ENCODE measurements at places on chromosomes 2 and 18.
A peak's percentile ranks its signal among the peaks of the same experiment; 100 is the strongest.

- DNase-seq = peak; percentile 61
Observed at GRCh38 chr2:64488050-64488974, 34.4 kb downstream of the LGALSL start.

GRCh38 chr18:54260396-54261072 lies 8.8 kb upstream of the POLI start:
- DNase-seq = no peak

- DNase-seq = no peak
Observed at GRCh38 chr18:3455090-3455635, 5.2 kb downstream of the TGIF1 start.

- peak; percentile 73 for DNase-seq
Observed at GRCh38 chr2:234290671-234291070, 206.2 kb downstream of the ARL4C start.

- no peak for DNase-seq
Observed at GRCh38 chr2:161010503-161011015, 149.7 kb upstream of the TANK start.

DNA sequence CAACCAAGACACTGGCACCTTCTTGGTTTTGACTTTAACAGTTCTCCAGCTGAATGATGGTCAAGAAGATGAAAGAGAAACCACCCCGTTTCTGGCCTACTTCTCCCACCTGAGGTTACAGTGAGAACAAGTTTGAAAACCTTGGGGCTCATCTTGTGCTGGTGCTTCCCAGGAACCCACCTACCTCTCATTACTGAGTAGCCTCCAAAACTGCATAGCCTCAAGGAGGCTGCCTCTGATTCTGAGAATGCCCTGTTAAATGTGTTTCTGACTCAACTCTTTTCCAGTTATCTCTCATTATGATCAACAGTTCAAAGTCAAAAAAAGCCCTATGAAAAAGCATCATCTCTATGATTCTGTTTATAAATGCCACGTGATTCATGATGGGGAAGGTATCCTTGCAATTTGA lies 121.9 kb downstream of the CACNB4 start:
- DNase-seq = no peak

DNA sequence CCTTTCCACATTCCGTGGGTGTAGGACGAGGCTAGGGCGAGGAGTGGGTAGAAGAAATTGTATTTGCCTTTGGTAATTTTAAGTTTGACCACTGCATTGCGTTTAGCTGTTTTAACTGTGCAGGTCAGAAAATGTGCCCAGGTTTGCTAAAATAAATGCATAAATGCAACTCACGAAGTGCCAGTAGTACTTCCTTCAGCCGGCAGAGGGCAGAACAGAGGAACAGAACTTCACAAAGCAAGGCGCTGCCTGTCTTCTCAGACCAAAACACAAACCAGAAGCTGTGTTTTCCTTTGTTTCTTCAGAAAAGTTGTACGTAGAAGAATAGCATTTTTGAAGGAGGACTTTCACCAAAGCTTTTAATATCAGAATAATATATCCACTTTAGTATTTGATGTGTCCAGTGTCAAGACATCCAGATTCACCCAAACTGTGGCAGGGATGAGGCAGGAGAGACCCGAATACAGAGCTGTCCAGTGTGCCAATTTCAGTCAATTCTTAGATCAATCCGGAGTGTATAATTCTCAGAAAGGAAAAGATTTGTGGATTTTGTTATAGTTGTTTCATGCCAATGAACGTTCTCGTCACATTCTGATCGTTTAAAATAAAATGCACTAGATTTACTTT lies 348.6 kb downstream of the DLGAP1 start:
- DNase-seq = peak; percentile 32

DNA sequence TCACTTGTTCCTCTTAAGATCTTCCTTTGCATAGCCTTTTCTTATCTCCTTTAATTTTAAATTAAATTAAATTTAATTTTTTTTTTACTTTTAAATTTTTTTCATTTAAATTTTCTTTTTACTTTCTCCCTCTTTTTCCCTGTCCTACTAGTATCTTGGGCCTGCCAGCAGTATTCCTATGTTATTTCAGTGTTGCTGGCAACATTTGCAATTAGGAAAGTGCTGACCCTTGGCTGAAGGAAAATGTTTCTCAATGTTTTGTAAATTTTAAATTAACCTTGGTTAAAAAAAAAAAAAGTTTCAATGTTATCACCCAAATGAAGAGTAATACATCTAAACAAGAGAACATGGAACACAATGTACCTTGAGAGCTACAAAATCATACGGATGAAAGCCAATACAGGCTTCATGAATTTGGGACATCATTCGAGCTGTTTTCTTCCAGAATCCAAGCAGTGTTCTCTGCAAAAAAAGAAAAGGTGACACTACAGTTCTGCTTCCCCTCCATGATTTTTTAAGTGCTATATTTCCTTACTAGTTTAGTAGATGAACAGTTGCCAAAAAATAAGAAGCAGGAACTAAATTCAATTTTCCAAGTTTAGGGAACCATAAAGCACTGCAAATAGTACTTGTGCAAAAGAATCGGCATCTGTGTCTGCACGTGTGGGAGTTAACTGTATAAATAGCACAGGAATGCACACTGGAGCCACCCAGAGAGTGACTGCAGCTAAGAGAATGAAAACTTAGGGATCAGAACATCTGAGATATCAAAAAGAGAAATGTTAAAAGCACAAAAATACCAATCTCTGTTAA lies 55.8 kb downstream of the ICA1L start:
- no peak for DNase-seq

DNA sequence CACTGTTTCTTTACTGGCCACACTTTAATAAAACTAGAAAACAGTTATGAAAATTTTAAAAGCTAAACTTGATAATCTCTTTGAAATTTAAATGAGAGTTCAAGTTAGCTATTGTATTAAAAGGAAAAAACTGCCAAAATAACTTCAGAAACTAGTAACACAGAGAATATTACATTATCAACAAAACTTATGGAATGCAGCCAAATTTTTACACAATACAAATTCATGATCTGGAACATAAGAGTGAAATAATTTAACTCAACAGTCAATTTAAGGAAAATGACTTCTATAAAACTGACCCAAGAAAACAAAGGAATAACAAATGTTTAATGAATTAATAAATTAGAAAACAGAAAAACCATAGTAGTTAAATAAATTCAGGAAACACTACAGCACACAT lies 65.0 kb downstream of the TCF4 start:
- DNase-seq = no peak

DNA sequence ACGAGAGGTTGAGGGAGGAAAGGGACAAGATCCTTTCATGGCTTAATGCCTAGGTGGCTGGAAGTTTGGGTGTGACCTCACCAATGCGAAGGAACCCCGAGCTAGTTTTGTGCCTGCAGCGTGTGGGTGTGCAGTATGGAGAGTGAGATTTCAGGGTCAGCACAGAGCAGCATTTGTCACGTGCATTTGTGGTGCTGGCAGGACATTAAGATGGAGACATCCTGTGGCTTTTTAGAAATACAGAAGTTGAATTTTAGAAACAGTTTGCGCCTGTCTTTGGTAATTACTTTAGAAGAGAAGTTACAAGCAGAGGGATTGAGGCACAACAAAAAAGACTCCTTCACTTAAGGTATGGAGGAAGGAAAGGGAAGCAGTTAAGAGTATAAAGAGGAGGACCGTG lies 258.2 kb upstream of the THUMPD2 start:
- peak; percentile 85 for DNase-seq

DNA sequence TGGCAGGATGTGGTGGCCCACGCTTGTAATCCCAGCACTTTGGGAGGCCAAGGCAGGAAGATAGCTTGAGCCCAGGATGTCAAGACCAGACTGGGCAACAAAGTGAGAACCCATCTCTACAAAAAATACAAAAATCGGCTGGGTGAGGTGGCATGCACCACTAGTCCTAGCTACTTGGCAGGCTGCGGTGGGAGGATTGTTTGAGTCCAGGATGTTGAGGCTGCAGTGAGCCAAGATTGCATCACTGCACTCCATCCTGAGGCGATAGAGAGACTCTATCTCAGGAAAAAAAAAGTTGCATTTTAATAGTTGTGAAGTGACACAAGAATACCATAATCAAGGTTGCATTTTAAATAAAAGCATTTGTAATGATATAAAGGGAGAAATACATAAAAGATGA lies 124.1 kb upstream of the SLC38A11 start:
- no peak for DNase-seq

GRCh38 chr18:68504441-68505177 lies 210.3 kb downstream of the TMX3 start:
- no peak for DNase-seq

DNA sequence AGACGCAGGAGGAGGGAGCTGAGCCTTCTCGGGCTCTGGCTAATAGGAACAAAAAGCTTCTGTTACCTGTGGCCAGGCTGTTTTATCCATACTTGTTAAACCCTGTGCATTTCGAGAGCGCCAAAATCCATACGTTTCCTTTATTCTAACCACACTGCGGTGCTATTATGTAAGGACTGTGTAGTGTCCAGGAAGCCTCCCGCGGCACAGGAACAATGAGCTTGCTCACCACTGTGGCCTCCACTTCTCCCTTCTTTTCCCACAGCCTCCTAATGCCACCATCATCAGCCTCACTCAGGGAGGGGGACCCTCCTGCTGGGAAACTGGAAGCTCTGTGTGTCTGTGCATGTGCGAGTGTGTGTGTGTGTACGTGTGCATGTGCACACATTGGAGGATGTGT lies 268.5 kb downstream of the HAUS1 start:
- no peak for DNase-seq

- no peak for DNase-seq
Observed at GRCh38 chr18:67199993-67200617, 316.4 kb downstream of the DSEL start.

GRCh38 chr2:19207452-19207851 lies 151.0 kb downstream of the OSR1 start:
- DNase-seq = no peak

GRCh38 chr2:74617122-74617521 lies 31.0 kb downstream of the M1AP start:
- no peak for DNase-seq

DNA sequence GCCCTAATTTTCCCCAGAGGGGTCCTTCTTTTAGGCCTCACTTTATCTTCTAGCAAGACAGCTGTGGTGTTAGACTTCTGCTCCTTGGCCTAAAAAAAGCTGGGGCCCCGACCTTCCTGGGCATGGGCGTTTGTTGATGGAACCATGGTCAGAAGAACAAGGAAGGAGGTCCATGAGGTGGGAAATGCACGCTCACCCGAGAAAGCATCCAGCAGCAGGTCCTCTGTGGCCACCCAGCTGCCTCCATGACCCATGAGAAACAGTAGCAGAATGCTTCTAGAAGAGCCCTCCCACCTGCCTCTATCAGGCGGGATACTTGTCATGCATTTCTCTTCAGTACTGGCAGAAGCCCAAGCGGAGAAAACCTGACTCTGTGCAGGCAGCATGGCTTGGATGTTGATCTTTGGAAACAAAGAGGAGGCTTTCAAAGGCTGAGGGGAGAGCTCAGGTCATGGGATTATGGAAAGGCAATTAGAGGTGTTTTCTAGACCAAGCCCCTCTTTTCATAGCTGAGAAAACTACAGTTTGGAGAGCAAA lies 249.1 kb downstream of the FAM210A start:
- no peak for DNase-seq

- DNase-seq = no peak
Observed at GRCh38 chr18:21680161-21680560, 24.4 kb downstream of the ABHD3 start.

- no peak for DNase-seq
Observed at GRCh38 chr18:40249390-40250080, 1705.5 kb upstream of the PIK3C3 start.

DNA sequence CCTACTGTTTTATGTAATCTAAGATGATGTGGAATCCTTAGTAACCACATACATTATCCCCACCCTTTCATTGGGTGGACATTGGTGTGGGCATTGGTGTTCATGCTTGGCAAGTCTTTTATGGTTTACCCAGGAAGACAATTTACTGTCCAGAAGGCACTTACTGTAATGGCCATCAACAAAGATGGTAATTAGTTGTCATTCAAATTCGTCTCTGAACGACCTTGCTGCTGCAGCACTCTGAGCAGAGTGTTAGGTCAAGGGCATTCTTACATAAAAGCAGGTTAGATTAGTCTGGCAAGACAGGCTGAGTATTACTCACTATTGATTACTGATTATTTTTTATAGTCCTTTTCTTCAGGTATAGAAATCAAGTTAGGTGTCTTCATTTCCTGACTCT lies 447.9 kb downstream of the XIRP2 start:
- DNase-seq = no peak

GRCh38 chr2:200814276-200814815 lies 2.6 kb downstream of the BZW1 start:
- DNase-seq = no peak

DNA sequence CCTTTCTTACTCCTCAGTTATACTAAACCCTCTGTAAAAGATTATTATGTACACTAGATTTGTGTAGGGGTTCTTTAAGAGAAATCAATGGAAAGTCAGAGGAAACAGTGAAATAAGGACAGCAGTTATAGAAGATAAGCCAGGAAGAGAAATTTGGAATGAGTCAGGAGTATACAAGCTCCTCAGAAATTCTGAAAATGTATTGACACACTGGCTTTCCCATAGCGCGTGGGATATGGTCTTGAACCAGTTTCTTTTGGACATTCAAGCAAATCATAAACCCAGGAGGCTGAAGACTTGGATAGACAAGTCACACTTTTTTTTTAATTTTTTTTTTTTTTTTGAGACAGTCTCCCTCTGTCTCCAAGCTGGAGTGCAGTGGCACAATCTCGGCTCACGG lies 316.1 kb upstream of the MMADHC start:
- DNase-seq = no peak

- DNase-seq = no peak
Observed at GRCh38 chr2:182767578-182767977, 51.5 kb downstream of the DNAJC10 start.

DNA sequence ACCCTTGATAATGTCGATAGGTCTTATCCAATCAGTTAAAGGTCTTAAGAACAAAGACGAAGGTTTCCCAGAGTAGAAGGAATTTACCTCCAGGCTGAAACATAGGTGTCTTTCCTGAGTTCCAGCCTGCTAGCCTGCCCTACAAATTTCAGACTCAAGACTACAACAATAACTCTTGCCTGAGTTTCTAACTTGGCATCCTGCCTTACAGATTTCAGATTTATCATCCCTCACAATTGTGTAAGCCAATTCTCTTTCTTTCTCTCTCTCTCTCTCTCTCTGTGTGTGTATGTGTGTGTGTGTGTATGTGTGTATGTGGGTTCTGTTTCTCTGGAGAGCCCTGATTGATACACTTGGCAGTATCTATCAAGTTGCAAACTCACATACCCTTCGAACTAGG lies 37.2 kb upstream of the B4GALT6 start:
- no peak for DNase-seq

GRCh38 chr2:239285071-239285931 lies 115.5 kb downstream of the HDAC4 start:
- no peak for DNase-seq

DNA sequence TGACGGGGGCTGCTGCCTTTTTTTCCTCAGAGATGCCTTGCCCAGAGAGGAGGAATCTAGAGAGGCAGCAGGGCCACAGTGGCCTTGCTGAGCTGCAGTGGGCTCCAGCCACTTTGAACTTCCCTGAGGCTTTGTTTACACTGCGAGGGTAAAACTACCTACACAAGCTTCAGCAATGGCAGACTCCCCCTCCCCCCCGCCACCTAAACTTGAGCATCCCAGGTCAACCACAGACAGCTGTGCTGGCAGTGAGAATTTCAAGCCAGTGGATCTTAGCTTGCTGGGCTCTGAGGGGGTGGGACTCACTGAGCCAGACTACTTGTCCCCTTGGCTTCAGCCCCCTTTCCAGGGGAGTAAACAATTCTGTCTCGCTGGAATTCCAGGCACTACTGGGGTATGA lies 11.8 kb downstream of the SYT4 start:
- no peak for DNase-seq
